ENCODE measurements at places on chromosomes 6 and 20.

- no peak for DNase-seq
These were observed 518.9 kb upstream of the JARID2 start for GRCh38 chr6:14726816-14727493.

- no peak for DNase-seq
These were observed 4.5 kb downstream of the CCDC170 start for GRCh38 chr6:151498327-151498726.

- DNase-seq = no peak
These were observed 59.5 kb upstream of the RIPOR2 start for GRCh38 chr6:24995270-24995669.

- no peak for DNase-seq
These were observed 37.6 kb downstream of the ZNF391 start for GRCh38 chr6:27426045-27426620.

- no peak for DNase-seq
These were observed 55.2 kb upstream of the CITED2 start for GRCh38 chr6:139429580-139430145.

DNA sequence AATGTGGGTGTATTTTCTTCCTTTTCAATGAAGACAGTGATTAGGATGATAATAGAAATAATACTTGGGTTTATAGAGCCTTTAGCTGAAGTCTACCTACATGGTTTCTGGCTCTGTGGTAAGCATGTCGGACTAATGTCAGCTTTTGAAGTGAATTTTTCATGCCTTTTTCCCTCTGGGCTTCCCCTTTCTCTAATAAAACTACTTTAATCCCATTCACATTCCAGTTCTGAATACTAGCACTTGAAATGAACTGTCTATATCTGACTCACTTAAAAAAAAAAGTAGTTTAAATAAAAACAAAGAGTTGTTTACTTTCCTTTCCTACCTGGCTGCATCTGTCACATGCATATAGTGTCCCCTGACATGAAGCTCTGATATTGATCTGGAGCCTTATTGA, 545.9 kb upstream of the FLRT3 start:
- no peak for DNase-seq

GRCh38 chr6:96645106-96645505, 82.2 kb downstream of the FHL5 start:
- DNase-seq = no peak

DNA sequence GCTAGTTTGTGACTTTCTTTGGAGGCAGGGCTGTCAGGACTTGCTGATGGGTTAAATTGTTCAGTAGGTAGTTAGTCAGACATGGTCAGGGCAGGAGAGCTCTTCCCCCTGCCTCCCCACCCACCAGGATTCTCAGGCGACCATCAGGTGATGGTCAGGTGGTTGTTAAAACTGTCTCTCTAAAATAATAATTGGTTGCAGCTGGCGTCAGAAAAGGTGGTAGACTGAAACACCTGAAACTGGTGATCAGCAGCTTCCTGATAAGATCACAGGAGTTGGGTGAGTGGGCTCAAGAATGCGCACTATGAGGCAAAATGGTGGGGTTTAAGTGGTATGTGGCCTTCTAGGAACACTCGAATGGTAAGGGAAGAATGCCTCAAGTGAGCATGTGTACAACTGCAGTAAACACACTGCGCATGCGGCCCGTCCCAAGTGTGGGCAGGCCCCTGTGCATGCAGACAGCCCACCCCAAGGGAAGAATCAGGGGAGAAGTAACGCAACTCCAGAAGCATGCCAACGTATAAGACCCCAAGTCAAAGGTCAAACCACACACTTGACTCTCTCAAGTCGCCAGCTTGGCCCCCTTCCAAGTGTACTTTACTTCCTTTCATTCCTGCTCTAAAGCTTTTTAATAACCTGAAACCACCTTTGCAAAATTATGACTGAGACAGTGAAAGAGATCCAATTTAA, 7.9 kb upstream of the BLCAP start:
- no peak for DNase-seq

DNA sequence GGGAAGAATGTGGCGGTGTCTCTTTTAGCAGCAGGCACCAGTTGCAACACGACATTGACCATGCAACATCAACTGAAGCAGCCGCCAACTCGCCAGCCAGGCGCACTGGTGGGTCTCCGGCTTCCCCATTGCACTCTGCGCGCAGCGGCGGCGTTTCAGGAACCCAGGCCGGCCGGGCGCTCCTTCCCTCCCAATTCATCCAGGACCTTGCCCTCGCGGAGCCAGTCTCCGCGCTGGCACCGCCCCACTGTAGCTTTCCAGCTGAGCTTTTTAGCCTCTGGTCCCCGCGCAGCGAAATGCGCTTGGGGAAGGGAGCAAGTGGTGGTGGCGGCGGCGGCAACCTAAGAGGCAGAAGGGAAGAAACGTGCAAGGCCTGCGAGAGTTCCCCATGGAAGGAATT, 297.9 kb upstream of the RIMS1 start:
- DNase-seq = peak; percentile 32

- no peak for DNase-seq
These were observed 43.4 kb downstream of the SRC start for GRCh38 chr20:37389241-37389747.

- peak; percentile 38 for DNase-seq
These were observed 81.8 kb downstream of the STK35 start for GRCh38 chr20:2183381-2183780.

DNA sequence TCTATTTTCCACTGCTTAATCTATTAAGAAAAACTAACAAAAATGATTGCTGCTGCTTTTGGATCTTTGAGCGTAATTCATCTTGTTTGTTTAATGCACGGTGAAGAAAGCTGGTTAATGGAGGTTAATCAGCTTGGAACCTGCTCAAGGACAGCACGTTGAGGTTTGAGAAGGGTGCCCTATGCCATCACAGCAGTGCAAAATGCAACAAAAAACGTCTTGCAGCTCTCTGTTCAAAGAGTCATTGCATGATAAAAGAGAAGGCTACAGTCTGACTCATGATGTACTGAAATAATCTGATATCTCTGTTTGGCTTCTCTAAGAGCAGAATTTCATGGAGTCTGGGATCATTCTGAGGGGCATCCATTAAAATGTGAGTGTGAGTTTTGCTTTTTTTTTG, 80.6 kb upstream of the PREP start:
- DNase-seq = peak; percentile 16

DNA sequence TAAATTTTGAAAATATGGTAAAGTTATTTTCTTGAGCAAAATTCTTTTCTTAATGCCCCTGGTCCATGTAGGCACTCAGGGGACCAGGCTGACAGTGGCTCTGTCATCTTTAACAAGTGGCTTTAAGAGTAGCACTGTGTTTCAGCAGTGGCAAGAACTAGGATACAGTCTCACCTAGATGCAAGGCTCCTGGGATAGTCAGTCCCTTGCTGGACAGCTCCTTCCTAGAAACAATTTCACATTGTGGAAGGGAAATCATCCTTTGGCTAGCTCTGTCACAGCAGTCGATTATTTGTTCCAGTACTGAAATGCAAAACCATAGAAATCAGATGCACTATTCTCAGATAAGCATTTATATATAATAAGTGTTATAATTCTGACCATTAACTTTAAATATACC, 175.4 kb upstream of the KCNQ5 start:
- no peak for DNase-seq

- no peak for DNase-seq
These were observed 4.6 kb upstream of the IER3 start for GRCh38 chr6:30748851-30749540.

GRCh38 chr6:168255283-168255881, 64.2 kb downstream of the DACT2 start:
- DNase-seq = no peak

GRCh38 chr6:68502946-68503345, 132.1 kb upstream of the ADGRB3 start:
- DNase-seq = no peak

GRCh38 chr6:7201732-7202541, 94.2 kb downstream of the RREB1 start:
- no peak for DNase-seq

GRCh38 chr6:7445885-7446461, 56.4 kb downstream of the RIOK1 start:
- DNase-seq = peak; percentile 49

GRCh38 chr6:89084954-89085353, 4.4 kb downstream of the PNRC1 start:
- DNase-seq = no peak

DNA sequence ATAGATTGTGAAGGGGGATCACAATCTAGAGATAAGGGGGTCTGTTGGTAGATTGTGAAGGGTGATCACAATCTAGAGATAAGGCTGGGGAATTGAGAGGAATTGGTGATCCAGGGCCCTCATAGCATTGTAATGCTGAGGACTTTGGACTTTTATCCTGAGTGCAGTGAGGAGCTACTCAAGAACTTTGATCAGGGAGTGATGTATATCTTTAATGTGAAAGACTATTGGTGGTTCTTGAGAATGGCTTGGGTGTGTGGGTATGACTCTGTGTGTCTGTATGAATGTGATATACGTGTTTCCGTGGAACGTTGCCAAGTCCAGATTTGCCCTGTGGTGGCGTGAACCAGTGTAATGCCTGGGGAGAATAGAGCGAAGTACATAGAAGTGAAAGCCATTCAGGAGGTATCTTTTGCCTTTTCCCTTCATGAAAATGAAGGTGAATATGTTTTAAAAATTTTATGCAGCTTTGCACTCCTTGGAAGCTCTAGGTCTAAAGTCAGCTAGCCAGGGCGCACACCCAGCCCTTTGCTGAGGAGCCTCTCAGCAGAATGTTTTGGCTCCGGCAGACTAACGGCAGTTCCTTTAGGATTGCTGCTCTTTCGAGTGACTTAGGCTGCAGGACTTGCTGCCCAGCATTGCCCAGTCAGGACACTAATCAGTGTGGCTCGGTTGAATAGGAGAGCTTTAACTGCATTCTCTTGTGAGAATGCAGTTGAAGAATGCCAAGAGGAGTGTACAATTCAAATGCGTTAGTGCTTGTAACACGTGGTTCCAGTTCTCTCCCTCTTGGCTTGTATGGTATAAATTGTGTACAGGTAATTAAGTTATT, 3.5 kb downstream of the ZFAND3 start:
- no peak for DNase-seq

DNA sequence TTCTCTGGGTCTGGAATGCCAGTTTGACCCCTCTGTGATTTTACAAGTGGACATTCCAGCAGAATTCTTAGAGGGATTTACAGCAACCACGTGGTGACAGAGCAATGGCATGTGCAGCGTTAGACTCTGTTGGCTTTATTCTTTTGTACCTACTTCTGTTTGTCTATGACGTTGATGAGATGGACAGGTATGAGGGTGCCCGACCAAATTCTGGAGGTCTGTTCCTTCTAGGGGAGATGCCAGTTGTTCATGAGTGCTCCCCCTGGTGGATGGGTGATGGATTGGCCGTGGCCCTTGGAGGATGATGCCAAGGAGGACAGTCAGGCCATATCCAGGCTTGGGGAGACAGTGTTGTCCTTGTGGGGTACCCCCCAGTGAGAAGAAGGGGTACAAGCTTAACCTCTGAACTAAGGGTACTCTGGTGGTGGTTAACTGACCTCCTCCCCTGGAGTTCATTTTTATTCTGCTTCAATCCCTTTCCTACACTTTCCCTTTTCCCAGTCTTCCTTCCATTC, 198.6 kb downstream of the DTNBP1 start:
- no peak for DNase-seq

- no peak for DNase-seq
These were observed 5.2 kb upstream of the BPIFA2 start for GRCh38 chr20:33162753-33163152.
